ENCODE measurements at places on chromosomes 12 and 14.

- DNase-seq, result no peak
Measured at GRCh38 chr14:49950275-49951228, 57.7 kb downstream of the ARF6 start.

DNA sequence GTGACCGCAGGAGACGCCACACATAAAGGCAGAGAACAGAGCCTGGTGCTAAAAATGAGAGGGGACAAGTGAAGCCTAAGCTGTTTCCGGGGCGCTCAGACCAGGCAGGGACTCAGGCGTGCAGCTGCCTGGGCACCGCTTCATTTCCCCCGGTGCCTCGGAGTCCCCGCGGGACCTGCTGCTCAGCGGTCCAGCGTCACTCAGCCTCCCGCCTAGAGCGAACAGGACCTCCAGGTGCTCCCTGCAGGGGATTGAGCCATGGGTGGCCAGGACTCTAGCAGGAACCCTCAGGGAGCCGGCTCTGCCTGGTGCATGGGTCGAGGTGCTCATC lies 31.0 kb downstream of the CCDC85C start:
- no peak for DNase-seq

DNA sequence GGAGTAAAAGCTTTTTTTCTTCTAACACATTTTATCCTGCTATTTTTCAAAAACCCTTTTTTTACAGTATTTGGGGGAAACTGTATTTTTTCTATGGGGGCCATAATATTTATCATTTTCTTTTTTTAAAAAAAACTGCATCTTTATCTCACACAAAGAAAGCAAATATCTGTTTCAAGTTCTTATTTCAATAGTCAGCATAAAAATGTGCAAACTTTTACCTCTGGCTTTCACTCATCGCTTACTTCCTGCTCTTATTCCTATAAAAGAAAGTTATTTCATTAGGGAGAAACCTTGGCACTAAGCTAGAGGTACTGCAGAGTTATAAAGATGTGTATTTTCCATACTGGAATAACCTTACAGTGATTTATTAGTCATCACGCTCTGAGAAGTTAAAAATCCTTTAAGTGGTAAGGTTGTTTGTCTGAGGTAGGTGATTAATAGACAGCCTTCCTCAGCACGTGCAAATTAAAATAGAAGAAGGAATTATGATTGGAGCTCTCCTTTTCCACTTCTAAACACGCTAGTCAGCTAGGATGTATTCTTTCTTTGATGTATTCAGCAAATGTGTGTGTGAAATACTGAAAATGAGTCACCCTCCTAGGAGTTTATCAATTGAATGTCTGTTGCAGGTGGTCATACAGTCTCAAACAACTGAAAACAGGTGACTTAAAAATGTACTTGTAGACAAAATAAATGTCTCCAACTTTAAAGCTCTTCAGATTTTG lies 461.0 kb downstream of the GXYLT1 start:
- no peak for DNase-seq

GRCh38 chr12:42804928-42805327 lies 215.4 kb upstream of the PRICKLE1 start:
- DNase-seq, result no peak

DNA sequence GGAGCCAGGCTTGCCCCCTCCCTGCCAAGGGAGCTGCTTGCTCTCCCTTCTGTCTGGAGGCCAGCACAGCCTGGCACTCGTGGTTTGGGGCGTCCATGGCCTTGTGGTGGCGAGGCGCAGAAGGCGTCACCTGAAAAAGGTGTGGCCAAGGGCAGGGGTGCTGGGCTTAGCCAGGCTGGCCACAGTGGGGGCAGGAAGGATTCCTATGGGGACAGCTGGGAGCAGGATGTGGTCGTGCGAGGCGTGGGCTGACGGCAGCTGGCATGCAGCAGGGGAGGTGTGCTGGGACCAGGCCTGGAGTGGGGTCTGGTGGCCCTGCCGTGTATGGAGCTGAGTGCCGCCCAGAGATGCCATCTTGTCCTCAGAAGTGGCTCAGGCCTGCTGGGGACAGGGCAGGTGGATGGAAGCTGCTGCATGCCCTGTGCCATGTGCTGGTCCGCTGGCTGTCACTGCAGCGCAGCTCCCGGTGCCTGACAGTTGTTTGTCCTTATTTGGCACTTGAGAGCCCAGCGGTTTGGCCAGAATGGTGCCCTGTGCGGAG lies 30.0 kb downstream of the SH2B3 start:
- DNase-seq, result no peak

GRCh38 chr12:111304642-111305071 lies 64.2 kb downstream of the PHETA1 start:
- DNase-seq, result peak; percentile 29

DNA sequence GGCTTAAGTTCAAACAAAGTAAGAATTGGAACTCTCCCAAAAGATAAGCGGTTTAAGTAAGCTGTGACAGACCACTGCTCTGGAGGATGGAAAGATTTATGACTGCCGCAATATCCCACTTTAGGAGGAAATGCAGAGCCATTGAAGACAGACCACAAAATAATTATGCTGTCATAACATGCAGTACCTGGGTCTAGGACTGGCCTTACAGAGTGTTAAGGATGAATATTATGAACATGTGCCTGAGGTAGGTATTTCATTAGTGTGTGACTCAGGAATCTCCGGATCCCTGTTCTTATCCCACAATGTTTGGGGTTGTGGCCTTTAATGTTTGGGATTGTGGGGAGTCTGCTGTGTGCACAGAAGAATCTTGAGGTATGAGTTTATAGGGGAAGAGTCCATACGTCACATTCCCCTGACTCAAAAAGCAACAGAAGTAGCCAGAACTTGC lies 114.9 kb downstream of the SAMD4A start:
- DNase-seq, result no peak

- no peak for DNase-seq
Measured at GRCh38 chr12:126607157-126607556, 1541.9 kb downstream of the AACS start.

- no peak for DNase-seq
Measured at GRCh38 chr12:124381456-124382296, 86.8 kb downstream of the RFLNA start.

GRCh38 chr12:114218136-114218535 lies 187.8 kb downstream of the TBX5 start:
- no peak for DNase-seq

- no peak for DNase-seq
Measured at GRCh38 chr12:24424889-24425600, 475.6 kb upstream of the SOX5 start.

- DNase-seq, result no peak
Measured at GRCh38 chr12:130419116-130419515, 81.4 kb downstream of the PIWIL1 start.

GRCh38 chr12:46356655-46357437 lies 15.7 kb downstream of the SLC38A2 start:
- DNase-seq, result no peak

- no peak for DNase-seq
Measured at GRCh38 chr14:83733670-83734069, 1796.3 kb upstream of the FLRT2 start.

- no peak for DNase-seq
Measured at GRCh38 chr12:25573346-25573745, 20.3 kb upstream of the LMNTD1 start.

DNA sequence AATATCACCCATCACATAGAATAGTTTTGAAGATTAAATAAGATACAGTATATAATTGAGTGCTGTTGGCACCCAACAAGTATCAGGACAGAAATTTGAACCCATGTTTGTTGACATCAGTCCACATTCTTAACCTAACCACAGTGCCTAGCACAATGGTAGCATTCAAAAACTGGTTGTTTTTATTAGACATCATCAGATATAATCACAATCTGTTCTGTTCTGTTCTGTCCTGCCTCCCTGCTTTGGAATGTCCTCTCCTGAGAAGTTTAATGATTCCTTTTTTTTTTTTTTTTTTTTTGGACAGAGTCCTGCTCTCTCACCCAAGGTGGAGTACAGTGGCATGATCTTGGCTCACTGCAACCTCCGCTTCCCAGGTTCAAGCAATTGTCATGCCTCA lies 476.6 kb downstream of the RMST start:
- DNase-seq, result no peak

DNA sequence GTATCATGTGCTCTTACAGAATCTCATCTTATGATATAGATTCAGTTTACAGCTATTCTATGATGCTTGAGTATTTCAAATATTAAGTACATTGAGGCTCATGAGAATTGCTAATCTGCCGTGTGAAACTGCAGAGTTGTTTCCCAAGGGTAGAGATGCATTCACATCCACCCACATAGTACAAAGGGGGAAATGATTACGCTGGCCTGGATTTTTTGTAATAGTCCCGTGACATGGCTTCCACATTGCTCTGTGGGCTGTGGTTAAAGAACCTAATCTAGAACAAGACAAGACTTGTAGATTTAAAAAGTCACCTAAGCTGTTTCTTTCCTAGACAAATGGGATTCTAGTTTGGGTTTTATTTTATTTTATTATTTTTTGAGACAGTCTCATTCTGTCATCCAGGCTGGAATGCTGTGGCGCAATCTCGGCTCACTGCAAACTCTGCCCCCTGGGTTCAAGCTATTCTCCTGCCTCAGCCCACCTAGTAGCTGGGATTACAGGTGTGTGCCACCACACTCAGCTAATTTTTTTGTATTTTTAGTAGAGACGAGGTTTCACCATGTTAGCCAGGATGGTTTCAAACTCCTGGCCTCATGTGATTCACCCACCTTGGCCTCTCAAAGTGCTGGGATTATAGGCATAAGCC lies 13.0 kb upstream of the RIOX1 start:
- DNase-seq, result no peak

- DNase-seq, result no peak
Measured at GRCh38 chr12:8658346-8658745, 4.3 kb downstream of the MFAP5 start.

DNA sequence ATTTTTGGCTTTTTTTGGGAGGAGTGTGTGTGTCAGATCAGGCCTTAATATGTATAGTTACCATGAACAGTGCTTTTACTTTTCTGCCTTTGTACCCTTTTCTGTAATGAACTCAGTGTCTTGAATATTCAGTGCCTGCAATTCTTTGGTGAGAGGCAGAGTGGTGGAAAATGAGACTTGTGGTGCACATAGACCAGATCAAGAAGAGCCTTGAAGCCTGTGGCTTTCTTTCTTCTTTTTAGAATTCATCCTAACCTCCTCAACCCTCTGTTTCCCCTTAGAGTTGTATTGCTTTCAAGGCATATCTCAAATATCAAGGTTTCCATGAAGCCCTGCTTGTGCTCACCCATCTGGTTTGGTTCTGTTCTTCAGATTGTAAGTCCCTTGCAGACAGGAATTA lies 2.6 kb downstream of the YLPM1 start:
- no peak for DNase-seq

DNA sequence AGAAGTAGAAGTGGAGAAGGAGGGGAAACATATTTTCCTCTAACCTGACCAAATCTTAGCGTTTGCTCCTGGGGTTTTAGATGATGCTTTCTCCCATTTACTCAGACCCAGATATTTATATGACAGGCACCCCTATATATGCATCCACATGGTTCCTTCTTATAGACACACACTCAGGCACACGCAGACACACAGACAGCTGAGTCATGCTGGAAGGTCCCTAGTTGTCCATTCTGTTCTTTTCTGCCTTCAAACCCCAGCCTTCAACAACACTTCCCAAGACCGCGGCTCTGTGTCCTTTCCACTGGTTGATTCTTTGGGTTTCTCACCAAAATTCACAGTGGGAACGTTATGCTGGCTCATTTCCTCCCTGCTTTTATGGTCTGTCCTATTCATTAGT lies 52.1 kb downstream of the HSPB8 start:
- DNase-seq, result no peak

- no peak for DNase-seq
Measured at GRCh38 chr12:2396448-2396871, 343.7 kb downstream of the CACNA1C start.

GRCh38 chr12:92718483-92718990 lies 15.7 kb downstream of the PLEKHG7 start:
- no peak for DNase-seq

GRCh38 chr12:68587448-68587873 lies 23.2 kb upstream of the RAP1B start:
- DNase-seq, result no peak

DNA sequence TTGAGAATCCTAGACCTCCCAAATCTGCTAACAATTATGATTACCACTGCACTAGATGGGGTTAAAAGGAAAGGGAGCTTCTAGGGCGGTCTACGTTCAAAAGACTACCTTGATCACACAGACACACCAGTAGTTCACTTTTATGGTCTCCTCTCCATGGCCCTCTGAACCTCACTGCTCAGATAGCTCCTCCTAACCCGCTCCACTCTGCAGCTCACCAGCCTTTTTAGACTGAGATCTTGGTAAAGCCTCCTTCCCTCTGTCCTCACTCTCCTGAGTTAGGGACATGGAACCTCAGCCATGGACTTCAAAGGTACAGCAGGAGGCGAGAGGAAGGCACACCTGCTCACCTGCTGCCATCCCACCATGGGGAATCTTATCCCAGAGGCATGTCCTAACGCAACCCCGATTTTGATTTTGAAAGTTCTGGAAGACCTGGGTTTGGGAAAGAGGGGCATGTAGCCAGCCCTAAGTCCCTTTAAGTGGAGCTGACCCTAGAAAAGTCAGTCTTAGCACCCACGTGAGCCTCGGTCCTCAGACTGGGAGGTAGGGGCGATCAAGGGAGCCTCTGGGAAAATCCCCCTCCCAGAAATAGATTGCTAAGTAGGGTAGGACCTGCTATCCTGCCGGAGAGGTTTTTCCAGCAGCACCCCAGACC lies 1.3 kb downstream of the ZNF219 start:
- DNase-seq, result no peak

DNA sequence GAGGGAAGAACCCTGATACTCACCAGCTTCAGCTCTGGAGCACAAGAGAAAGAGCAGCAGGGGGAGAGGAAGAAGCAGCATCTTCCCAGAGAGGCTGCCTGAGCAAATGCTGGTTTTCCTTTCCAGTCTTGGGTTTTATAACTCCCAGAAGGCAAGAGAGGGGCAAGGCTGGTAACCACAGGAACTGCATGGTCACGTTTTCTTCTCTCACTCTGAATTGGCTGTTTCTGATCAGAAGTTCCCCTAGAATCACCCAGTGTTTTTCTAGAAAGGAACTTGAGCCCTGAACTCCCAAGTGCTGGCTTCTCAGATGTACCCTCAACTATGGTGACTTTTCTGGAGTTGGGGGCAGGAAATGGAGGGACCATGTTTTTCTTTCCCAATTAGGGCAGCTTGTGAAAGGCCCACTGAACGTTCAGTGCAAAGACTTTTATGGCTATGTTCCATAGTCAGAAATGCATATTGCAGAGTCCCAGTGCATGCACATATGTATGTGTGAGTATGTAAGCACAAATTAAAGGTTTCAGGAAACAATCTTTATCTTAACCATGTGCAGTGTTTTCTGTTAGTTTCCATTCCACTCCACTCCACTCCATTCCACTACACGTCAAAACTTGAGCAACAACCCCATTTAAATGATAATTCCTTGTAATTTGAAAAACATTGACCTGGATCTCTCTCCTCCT lies at the start of gene CMA1:
Gene CMA1, minus strand, starts transcription at position 111 of the 686 bp plus-strand sequence. Its CDS starts 30 bp downstream, at position 81.
- DNase-seq, result no peak
